Right atrium auricular region (tissue), 2 donors: ENCODE measurements at places on chromosomes 2 and 18. TPM values are rescaled to one million over a fixed set of nuclear protein-coding genes. Genes with fewer than 3 reads are reported as not detected.

Gene NR4A2
- 3.7 TPM for total RNA-seq

DNA sequence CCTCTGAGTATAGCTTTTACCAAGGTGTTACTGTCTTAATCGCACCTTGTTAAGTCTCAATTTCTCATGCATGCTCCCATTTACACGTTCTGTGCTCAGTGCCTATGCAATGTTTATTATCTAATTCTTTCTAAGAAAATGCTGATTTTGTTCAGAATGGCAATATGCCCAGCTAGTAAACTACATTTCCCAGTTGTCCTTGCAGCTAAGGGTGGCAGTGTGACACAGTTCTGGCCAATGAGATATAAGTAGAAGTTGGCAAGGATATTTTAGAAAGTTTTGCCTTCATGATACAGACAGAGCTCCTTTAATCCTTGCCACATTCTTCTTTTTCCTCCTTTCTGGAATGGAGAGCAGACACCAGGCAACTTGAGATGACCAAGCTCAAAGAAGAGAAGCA is 45.3 kb downstream of the POLE4 start:
- H3K36me3 ChIP-seq, result no peaks in the 10 kb centered on the region
- no peaks in the 10 kb centered on the region for H3K4me1 ChIP-seq
- H3K27ac ChIP-seq, result no peak overlapping the region
- H3K4me3 ChIP-seq, result no peak overlapping the region
- DNase-seq, result no peak

DNA sequence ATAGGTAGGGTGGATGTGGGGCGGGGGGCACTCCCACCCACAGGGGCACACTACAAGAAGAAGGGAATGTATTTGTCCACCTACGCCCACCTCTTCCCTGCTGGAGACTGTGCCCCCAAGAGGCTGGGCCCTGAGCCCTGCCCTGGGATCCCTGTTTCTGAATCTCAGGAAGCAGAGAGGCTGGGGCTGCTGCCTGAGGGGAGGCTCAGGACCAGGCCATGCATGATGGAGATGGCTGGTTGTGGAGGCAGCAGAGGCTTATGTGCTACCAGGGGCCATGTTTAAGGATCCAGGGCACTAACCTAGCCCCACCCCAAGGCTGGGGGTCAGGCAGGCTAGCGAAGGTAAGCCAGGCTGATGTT is 81.1 kb upstream of the OTOF start:
- no peaks in the 10 kb centered on the region for H3K27me3 ChIP-seq
- peaks cover 15% of the 10 kb centered on the region for H3K4me1 ChIP-seq
- no peak for DNase-seq
- no peak overlapping the region for H3K27ac ChIP-seq
- H3K4me3 ChIP-seq, result no peak overlapping the region

DNA sequence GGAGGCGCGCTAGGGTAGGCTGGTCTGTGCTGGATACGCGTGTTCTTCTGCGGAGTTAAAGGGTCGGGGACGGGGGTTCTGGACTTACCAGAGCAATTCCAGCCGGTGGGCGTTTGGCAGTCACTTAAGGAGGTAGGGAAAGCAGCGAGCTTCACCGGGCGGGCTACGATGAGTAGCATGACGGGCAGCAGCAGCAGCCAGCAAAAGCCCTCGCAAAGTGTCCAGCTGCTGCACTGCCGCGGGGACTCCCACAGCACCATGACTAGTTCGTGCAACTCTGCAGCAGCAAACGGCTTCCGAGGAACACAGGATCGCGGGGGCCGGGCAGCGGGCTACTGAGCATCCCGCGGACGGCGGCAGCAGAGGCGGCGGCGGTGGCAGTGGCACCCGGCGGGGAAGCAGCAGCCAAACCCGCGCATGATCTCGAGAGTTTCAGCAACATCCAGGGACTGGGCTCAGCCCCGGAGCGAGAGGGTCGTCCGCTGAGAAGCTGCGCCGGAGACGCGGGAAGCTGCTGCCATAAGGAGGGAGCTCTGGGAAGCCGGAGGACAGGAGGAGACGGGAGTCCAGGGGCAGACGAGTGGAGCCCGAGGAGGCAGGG is 368 bp downstream of the TMEFF2 start:
- no peak overlapping the region for H3K27ac ChIP-seq
- H3K27me3 ChIP-seq, result peaks cover 29% of the 10 kb centered on the region
- peak; percentile 59 for DNase-seq
- no peaks in the 10 kb centered on the region for H3K4me1 ChIP-seq
- H3K36me3 ChIP-seq, result no peaks in the 10 kb centered on the region
- H3K4me3 ChIP-seq, result peak overlapping the region; percentile 33

- no peak overlapping the region for H3K4me3 ChIP-seq
- no peaks in the 10 kb centered on the region for H3K36me3 ChIP-seq
- no peak overlapping the region for H3K27ac ChIP-seq
Observed at GRCh38 chr18:72672364-72673184, 128.4 kb upstream of the CBLN2 start.

DNA sequence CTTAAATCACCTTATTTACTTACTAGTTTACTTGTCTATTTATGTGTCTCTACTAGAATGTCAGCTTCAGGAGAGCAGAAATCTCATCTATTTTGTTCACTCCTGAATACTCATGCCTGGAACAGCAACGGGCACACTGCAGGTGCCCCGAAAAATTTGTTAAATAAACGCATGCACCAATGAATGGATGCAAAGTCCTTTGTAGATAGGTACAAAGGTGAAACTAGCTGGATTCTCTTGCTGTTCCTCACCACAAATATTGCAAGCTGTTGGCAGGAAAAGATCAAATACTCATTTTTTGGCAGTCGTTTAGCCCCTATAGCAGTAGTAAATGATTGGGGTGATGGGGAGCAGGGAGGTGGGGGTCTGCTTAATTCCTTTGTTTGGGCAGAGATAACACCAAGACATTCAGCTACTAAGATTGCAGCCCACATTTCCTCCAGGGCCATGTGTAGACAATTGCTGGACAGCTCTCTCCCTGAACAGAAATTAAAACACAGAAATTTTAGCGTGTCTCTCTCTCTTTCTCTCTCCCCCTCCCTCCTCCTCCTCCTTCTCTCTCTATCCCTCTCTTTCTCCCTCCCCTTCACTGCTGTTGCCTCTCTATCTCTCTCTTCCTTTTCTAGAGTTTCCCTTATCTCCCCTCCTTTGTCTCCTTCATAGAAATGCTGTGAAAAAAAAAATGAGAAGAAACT is 5.4 kb downstream of the MARCHF4 start:
- no peaks in the 10 kb centered on the region for H3K36me3 ChIP-seq
- no peak overlapping the region for H3K27ac ChIP-seq
- H3K4me1 ChIP-seq, result peaks cover 12% of the 10 kb centered on the region
- peaks cover 4% of the 10 kb centered on the region for H3K27me3 ChIP-seq
- H3K4me3 ChIP-seq, result no peak overlapping the region
